ENCODE measurements at places on chromosomes 5 and 9.

- DNase-seq: peak; percentile 61
These were observed 162.1 kb downstream of the FSTL4 start for GRCh38 chr5:133450286-133450685.

DNA sequence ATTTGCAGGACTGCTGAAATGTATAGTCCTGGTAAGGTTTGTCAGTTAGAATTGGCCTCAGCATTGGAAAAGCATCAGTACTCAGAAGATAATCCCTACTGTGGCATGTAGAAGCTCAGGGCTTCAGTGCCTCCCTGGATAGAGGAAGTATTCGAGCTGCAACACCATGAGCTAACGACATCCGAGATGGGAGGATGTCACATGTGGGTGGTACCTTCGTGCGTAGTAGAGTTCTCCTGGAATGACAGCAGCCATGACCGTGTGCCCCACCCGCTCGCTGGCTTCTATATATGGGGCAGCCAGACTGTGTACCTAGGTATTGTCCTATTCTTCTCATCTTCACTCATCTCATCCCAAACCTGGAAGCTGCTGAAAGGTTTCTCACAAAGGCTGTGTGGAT, 345.8 kb upstream of the KLF9 start:
- no peak for DNase-seq

GRCh38 chr9:21634951-21635350, 152.8 kb upstream of the IFNE start:
- no peak for DNase-seq

DNA sequence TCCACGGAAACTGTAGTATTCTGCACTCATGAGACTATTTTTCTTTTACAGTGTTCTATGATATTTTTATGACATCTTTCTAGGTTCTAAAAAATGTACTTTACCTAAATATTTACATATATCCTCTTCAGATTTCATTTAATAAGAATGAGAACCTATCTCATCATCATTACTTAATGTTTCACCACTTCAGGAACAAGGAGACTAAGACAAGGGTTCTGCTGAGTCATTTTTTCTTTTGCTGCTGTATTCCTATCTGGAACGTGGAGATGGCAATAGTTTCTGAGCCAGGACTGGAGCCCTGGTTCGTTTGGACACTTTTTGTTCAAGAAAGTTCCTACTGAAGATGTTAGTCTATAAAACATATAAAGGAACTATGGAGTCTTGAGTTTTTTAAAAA, 258.2 kb upstream of the MAP3K1 start:
- no peak for DNase-seq

- DNase-seq: no peak
These were observed 128.1 kb downstream of the PDE4D start for GRCh38 chr5:59765446-59765845.

DNA sequence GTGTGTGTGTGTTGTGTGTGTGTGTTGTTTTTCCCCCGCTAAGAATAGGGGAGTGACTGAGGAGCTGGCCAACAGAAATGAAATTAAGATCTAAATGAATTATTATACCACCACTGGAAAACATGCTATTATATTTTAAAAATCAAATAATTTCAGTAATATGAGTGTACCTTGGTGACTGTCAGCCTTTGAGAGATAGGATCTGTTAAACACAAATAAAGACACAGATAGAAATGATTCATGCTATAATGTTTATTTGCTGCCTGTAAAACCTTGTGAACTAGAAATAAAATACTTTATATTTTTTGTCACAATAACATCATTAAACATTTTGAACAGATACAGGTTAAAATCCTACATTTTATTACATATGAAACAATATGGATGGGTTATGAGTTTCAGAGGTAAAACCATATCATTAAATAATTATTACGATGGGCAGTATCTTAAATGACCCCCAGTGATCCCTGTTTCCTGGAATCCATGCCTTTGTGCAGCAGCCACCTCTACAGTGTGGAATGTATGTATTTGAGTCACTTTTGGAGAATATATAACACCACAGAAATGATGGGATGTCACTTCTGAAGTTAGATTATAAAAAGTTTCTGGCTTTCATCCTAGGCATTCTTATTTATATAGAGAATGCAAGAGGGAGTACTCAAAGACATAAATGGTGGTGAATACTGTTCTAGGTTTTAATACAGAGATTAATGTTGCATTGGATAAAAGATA, 617.2 kb downstream of the CDH18 start:
- DNase-seq: no peak

- DNase-seq: no peak
These were observed 4.7 kb upstream of the ZFR start for GRCh38 chr5:32449262-32449661.

GRCh38 chr9:76615177-76615603, 149.0 kb upstream of the PCA3 start:
- no peak for DNase-seq

DNA sequence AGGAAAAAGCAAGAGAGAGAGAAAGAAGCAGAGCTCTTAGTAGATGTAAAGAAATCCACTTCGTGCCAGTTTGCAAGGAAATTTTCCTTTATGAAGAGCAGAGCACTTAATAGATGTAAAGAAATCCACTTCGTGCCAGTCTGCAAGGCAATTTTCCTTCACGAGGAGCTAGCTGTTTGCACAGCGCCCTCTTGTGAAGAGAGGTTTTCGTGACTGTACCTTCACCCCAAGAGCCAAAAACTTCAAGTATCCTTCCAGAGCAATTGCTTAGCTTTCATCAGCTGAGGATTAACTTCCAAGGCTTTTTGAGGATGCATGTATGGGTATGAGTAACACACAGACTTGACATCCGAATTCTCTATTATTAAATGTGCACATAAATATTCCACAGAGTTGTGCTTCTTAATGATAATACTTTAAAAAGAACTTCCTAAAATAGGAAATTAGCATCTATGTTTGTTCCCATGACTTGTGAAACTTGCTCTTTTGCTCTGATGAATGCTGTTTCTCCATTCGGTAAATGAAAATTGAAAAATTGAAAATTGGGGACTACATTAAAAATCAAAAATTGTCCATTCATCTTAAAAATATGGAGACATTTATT, 525.6 kb downstream of the PDE4D start:
- peak; percentile 62 for DNase-seq

GRCh38 chr5:38029397-38030065, 189.7 kb upstream of the GDNF start:
- DNase-seq: no peak

DNA sequence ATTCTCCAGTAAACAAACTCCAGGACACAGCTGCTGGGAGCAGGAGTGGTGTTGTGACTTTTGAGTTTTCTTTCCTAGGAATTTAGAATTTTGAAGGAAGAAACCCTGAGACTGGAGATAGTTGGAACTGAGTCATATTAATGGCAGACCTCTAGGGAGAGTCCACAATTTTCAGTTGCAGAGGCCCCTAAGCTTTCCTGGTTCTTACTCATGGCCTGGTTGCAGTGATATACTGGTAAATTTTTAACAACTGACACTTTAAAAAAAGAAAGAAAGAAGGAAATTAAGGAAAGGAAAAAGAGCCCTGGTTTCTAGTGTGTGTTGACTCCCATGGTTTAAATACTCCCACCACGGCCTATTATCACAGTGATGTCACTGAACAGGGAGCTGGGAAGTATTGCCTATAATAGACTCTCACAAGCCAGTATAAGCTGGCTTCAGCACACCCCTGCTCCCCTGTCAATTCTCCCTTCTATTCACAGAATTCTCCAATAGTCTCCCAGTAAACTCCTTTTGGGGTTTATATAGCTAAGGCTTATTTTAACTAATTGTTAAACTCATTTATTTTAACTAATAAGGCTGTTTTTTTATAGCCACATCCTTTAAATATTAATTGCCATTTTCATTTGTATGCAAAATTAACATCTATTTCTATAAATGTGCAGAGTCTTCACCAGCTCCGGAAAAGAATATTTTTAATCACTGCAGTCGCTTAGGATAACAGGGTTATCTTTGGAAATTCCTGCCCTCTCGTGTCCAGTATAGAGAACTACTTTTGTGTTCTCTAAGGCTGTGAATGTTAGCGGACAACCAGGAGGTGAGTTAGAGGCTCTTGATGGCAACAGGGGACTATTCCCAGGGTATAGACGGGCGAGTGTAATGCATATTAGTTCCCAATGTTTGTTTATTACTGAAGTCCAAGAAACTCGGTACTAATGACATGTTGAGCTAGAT, 59.7 kb downstream of the GGTA1 start:
- no peak for DNase-seq

GRCh38 chr9:9996259-9996658, 616.5 kb downstream of the PTPRD start:
- no peak for DNase-seq

GRCh38 chr5:124592891-124593290, 153.5 kb downstream of the ZNF608 start:
- no peak for DNase-seq

DNA sequence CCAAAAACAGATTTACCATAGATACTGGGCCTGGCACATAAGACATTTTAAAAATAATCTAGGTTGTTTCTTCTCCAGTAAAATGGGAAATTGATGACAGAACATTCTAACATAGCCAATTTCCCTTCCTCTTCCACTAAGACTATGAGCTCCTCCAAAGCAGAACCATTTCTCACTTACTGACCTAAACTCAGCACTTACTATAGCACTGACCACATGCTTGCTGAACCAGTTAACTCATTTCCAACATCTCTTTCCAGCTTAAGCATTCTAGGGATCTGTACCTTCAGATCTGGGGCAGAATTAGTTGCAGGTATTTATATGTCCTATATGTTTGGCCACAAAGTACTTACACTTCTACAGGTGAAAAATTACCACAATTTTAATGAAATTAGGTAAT, 58.9 kb downstream of the TTC39B start:
- no peak for DNase-seq

- DNase-seq: no peak
These were observed 95.7 kb downstream of the INSL6 start for GRCh38 chr9:5089737-5090136.

DNA sequence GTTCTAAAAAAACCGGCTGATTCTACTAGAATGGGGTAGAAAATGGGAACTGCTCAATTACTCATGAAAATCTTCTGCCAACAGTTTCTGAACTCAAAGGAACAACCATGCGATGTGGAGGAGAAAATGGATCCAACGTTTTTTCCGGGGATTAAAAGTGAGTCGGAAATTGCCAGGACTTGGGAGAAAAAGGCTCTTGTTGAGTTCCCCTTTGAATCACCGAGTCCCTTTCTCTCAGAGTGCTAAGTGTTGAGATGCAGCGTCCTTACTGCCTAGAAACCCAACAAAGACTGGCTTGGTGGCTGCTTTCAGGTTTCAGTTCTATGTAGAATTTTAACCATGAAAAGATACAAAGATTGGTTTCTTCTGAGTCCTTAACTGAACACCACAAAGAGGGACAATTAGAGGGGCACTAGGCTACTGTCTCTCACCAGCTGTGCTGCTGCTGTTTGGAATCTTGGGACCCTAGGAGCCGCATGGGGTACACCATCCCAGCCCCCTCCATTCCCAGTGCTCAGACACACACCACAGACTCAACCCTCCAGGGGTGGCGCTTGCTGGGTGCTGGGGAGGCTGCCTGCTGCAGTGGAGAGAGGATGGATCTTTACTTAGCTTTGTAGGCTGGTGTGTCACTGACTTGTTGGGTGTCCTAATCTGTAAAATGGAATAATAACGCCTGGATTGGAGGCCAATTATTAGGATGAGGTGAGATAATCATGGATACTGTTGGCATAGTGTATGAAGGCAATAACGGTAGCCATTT, 21.5 kb upstream of the NEUROG1 start:
- DNase-seq: no peak

GRCh38 chr9:92615790-92616189, 54.1 kb downstream of the IPPK start:
- DNase-seq: no peak

DNA sequence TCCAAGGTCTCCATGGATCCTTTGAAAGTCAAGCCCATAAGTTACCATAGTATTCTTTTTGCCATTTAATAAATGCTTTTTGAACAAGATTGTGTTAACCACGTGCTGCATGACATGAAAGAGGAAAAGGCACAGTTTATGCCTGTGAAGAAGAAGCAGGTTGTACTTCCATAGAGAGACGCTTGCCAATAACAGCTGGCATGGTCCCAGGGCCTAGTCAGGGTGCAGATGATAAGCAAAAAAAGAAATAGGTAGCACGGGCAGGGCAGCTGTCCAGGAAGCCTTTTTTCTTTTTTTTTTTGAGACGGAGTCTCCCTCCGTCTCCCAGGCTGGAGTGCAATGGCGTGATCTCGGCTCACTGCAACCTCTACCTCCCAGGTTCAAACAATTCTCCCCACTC, 71.8 kb upstream of the CLINT1 start:
- DNase-seq: no peak

- no peak for DNase-seq
These were observed 237.1 kb downstream of the RFX3 start for GRCh38 chr9:3288686-3289085.

DNA sequence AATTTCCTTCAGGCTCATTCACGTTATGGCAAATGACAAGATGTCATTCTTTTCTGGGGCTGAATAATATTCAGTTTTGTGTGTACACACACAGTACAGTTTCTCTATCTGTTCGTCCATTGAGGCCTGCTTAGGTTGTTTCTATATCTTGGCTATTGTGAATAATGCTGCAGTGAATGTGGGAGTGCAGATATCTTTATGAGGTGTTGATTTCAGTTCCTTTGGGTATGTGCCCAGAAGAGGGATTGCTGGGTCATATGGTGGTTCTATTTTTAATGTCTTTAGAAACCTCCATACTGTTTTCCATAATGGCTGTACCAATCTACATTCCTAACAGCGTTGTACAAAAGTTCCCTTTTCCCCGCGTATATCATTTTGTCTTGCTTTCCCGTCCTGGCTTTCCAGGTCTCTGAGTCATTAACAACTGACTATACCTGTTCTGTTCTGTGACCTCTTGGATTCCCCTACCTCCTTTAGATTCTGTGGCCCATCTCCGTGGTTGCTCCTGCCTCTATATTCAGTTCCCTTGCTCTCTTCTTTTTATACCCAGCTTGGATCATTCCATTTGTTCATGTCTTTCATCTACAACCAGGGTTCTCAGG, 6.8 kb downstream of the SNX30 start:
- no peak for DNase-seq

DNA sequence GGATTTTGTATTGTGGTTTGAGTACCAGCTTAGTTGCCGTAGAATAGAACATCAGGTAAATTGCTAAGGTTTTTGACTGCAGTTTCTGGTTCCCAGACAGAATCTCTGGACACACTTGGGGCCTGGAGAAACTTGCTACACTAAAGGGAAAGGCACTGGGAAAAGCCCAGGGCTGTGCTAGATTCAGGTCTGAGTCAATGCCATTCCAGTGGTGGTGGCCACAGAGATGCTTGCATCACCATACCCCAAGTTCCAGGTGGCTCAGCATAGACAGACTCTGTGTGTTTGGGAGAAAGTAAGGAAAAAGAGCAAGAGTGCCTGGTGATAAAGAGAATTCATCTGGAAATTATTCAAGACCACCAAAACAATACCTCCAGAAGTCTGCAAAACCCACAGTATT, 120.6 kb downstream of the HMHB1 start:
- no peak for DNase-seq

- DNase-seq: no peak
These were observed 8.5 kb downstream of the GRHPR start for GRCh38 chr9:37430841-37431597.

- no peak for DNase-seq
These were observed 4.8 kb upstream of the NFX1 start for GRCh38 chr9:33285502-33285901.

GRCh38 chr5:139684350-139684880, 36.3 kb downstream of the CXXC5 start:
- DNase-seq: no peak
